Muscle of arm (tissue), 14 donors: ENCODE measurements at places on chromosomes 12 and 14. TPM values are rescaled to one million over a fixed set of nuclear protein-coding genes. Genes with fewer than 3 reads are reported as not detected.

DNA sequence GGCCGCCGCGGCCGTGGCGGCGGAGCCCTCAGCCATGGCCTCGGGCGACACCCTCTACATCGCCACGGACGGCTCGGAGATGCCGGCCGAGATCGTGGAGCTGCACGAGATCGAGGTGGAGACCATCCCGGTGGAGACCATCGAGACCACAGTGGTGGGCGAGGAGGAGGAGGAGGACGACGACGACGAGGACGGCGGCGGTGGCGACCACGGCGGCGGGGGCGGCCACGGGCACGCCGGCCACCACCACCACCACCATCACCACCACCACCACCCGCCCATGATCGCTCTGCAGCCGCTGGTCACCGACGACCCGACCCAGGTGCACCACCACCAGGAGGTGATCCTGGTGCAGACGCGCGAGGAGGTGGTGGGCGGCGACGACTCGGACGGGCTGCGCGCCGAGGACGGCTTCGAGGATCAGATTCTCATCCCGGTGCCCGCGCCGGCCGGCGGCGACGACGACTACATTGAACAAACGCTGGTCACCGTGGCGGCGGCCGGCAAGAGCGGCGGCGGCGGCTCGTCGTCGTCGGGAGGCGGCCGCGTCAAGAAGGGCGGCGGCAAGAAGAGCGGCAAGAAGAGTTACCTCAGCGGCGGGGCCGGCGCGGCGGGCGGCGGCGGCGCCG lies 381 bp downstream of the YY1 start:
- DNase-seq, result no peak

- DNase-seq, result no peak
Measured at GRCh38 chr12:79322905-79323304, 367.9 kb downstream of the PAWR start.

- no peak for DNase-seq
Measured at GRCh38 chr12:62914443-62915203, 20.3 kb downstream of the PPM1H start.

ANGEL1 gene
- polyA plus RNA-seq, result 12.7 TPM

CIROP gene
- not detected for polyA plus RNA-seq
